CD14-positive monocyte (primary cell): ENCODE measurements at places on chromosomes 5 and 9.

DNA sequence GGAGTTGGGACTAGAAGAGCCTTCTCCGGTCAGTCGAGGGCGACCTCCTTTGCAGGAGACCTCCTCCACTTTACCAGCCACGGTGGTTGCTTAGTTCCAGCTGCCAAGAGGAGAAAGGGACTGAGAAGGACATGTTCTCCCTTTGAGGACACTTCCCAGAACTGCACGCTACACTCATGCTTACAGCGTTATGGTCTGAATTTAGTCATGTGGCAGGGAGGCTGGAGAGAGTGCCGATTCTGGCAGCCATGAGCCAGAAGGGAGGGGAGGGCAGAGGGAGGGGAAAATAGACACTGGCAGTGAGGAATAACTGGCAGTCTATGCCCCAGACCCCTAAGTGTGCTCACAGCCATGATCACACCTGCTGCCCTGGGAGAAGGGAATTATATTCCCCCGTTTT lies 47.8 kb downstream of the TSPAN17 start:
- no peak for DNase-seq

GRCh38 chr9:125317704-125318103 lies 56.1 kb downstream of the GAPVD1 start:
- DNase-seq, result no peak

DNA sequence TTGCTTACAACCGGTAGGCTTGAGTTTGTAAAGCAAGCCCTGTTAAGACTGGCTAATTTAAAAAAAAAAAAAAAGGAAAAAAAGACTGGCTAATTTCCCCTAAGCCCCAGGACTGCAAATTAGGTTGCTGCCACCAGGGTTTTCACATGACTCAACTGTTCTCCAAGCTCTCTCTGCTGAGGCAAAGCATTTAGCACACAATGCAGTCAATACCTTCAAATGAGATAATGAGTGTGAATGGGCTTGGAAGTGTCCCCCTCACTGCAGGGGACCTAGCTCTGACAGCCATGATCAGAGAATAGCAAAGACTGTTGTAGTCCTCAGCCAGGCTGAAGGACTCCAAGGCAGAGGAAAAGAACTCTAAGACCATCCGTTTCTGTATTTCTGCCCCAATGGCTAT lies 42.8 kb upstream of the ZSWIM6 start:
- peak; percentile 39 for DNase-seq

DNA sequence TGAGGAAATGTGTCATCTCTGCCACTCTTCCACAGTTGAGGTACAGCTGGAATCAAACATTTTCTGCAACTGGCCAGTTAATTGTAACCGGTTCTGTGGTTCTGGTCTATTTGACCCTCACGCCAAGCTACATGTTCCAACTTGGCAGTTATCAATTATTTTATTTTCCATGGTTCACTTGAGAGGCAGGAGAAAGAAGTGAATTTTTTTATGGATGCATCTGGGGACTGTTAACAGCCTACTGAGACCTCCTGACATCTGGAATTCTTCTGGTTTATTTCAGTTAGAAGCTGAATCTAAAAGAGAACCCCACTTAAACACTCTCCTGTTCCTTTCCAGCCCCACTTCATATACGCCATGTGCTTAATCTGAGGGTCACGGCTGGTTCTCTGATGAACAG lies 372.3 kb downstream of the DNAH5 start:
- DNase-seq, result no peak

GRCh38 chr5:84273517-84273883 lies 111.2 kb downstream of the EDIL3 start:
- no peak for DNase-seq

GRCh38 chr5:52987711-52988331 lies 1.3 kb upstream of the ITGA2 start:
- no peak for DNase-seq

GRCh38 chr5:127186657-127187056 lies 103.9 kb upstream of the MEGF10 start:
- DNase-seq, result no peak

GRCh38 chr5:1494780-1495524 lies 28.8 kb downstream of the LPCAT1 start:
- peak; percentile 87 for DNase-seq

- DNase-seq, result no peak
These were observed 21.0 kb upstream of the IER5L start for GRCh38 chr9:129199044-129199435.

- DNase-seq, result no peak
These were observed 139.6 kb upstream of the PHYKPL start for GRCh38 chr5:178372142-178372571.

GRCh38 chr5:20959347-20959746 lies 971.3 kb upstream of the CDH18 start:
- DNase-seq, result no peak

DNA sequence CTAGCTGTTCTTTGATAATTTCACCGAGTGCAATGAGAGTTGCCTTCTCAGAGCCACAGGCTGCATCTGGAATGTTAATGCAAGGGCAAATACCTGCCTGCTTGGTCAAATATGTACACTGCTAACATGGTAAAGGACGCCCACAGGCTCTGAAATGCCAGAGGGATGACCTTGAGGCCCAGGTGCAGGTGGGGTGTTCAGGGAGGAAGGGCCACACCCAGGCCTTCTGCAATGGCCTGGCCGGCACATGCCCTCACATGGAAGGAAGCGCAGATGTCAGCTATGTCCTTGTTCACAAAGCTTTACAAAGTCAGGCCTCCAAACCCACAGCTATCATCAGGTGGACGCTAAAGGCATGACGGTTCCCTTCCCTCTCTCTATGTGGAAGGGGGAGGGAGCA lies 48.6 kb downstream of the HRH2 start:
- no peak for DNase-seq

- DNase-seq, result no peak
These were observed 38.1 kb downstream of the MRPS27 start for GRCh38 chr5:72281764-72282499.

- no peak for DNase-seq
These were observed 16.1 kb downstream of the GBGT1 start for GRCh38 chr9:133147412-133148198.

- peak; percentile 96 for DNase-seq
These were observed 30.4 kb downstream of the IRF1 start for GRCh38 chr5:132459983-132460838.

GRCh38 chr9:126261584-126262356 lies 64.9 kb upstream of the MVB12B start:
- DNase-seq, result no peak

GRCh38 chr5:105954341-105954740 lies 1716.4 kb downstream of the EFNA5 start:
- no peak for DNase-seq

- no peak for DNase-seq
These were observed 202.6 kb downstream of the TLE4 start for GRCh38 chr9:79774356-79774755.

- no peak for DNase-seq
These were observed 291.2 kb downstream of the IRX1 start for GRCh38 chr5:3886524-3887451.

DNA sequence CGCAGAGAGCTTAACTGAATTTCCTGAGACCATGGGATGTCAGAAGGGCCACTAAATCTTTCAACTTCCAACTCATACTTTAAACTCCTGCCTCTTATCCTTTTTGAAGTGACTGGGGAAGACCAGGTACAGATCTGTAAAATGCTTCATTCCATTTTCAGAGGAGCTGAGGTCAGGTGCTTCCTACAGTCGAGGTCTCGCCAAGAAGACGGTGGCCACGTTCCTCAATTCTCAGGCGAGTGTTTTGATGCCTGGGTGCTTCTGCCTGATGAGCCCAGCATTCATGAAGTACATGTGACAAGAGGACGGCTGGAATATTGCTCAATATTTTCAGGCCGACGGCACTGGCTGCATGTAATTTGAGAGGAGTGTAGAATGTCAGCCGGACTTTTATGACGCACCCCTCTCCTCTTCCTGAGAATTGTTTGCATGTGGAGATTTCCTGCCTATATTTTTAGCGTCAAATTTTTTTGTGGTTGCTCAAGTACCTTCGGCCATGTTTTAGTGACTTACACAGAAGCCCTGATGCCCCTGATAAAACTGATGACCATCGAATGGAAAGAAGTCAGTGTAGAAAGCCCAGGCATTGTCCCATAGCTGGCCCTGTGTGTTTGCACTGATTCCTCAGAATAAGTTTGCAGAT lies 38.8 kb upstream of the GLRX start:
- DNase-seq, result peak; percentile 98

GRCh38 chr5:149961186-149961685 lies 678 bp downstream of the SLC26A2 start:
- no peak for DNase-seq

- no peak for DNase-seq
These were observed 60.1 kb downstream of the FAM174A start for GRCh38 chr5:100595152-100595811.

DNA sequence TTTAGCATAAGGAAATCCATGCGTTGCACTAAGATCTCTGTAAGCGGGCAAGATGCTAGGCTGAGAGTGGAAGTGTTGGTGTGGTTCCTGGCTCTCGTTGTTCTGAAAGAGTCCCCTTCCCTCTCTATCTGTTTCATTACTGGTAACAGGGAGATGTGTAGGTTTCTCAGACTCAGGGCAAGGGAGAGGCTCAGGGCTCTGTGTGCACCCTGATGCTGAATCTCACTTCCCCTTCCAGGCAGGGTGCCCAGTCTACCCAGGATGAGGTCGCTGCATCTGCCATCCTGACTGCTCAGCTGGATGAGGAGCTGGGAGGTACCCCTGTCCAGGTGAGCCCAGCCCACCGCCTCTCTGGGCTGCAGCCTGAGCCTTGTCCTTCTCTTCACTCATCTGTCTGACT lies 45.7 kb downstream of the STOM start:
- DNase-seq, result no peak

- peak; percentile 73 for DNase-seq
These were observed 9.2 kb upstream of the MXD3 start for GRCh38 chr5:177320879-177321278.

- no peak for DNase-seq
These were observed 294.2 kb downstream of the ICE1 start for GRCh38 chr5:5716665-5717064.

- DNase-seq, result no peak
These were observed 169.3 kb downstream of the MACROH2A1 start for GRCh38 chr5:135229679-135230132.

GRCh38 chr5:92518318-92518904 lies 1062.6 kb downstream of the NR2F1-AS1 start:
- DNase-seq, result no peak

DNA sequence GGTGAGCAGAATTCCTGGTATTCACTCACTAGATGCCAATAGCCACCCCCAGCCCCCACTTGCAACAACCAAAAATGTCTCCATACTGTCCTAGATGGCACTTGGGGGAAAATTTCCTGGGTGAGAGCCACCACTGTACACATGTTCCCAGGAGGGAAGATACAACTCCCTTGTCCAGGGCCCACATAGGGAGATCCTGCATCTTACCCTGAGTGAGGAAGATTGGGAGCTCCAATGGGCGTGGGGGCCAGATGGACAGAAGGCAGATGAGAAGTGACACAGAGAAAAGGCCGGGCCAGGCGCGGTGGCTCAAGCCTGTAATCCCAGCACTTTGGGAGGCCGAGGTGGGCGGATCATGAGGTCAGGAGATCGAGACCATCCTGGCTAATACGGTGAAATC lies 12.3 kb upstream of the IPPK start:
- DNase-seq, result no peak

DNA sequence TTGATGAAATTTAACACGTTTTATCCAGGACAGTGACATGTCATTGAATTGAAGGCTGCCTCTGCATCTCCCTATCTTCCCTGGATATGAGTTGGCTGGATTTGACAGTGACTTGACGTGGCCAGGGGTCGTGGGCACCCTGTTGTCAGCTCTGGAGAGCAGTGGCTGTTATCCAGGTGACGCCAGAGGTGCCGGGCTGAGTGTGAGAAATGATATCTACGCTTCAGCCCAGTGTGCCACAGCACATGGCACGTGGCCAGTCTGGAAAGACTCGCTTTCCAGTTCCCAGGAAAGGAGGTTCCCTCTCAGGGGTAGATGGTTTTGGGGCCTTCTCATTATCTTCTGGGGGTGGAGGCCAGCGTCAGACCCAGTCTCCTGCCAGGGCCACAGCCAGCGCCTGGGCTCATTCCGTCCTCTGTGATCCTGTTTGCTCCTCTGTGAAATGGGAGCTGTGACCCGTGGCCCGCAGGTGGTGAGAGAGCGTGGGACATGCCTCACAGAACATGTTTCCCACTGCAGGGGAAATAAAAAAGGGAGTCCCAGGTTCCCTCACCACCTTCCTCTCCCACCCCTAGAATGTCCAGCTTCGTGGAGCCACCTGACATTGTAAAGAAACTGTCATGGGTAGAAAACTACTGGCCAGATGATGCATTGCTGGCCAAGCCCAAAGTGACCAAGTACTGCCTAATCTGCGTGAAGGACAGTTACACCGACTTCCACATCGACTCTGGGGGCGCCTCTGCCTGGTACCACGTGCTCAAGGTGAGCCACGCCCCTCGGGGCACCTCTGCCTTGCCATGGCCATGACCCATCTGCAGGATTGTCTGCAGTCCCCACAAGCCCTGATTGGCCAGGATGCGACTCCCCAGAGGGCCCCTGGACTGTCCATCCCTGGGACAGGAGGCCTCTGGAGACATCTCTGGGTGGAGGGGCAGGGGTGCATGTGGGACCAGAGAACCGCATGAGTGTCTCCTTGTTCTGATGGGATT lies 76.5 kb downstream of the PHF2 start:
- DNase-seq, result no peak

GRCh38 chr5:104789366-104789765 lies 1226.8 kb upstream of the NUDT12 start:
- DNase-seq, result no peak

GRCh38 chr5:53045263-53045662 lies 56.1 kb downstream of the ITGA2 start:
- DNase-seq, result no peak
